LoVo (cell line): ENCODE measurements at places on chromosomes 6 and 20.

DNA sequence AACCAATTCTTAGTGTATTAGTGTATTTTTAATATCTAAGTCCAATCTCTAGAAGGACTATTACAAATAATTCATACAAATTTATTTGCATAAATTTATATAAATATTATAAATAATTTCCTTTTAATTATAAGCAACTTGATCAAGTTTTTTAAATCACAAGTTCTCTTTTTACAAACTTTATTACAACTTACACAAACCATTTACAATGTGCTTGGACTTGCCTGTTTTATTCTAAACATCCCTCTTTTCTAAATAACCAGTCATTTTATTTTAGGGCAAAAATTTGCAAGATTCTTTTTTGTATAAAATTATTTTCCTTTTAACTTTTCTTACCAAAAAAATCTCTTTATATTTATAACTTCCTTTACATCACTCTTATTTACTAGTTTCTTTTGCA lies 83.5 kb upstream of the SYNCRIP start:
- no peak for DNase-seq

- DNase-seq: no peak
Observed at GRCh38 chr6:161522276-161522675, 248.4 kb upstream of the AGPAT4 start.

DNA sequence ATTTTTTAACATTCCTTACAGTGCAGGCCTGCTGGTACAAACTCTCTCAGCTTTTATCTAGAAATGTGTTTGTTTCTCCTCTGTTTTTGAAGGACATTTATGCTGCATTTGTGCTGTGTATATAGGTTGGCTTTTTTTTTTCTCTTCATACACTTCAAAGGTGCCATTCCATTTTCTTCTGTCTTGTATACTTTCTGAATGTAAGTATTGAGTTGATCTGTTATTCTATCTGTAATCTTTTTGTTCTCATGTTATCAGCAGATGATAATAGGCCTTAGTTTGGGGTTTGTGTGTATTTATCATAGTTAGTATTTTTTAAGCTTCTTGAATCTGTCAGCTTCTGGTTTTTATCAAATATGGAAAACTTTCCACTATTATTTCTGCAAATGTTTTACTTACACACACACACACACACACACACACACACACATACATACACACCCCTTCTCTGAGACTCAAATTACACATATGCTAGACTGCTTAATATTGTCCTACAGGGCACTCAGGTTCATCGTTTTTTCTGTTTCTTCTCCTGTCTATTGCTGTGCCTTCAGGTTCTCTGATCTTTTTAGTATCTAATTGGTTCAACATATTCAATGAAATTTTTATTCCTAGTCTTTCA lies 74.6 kb downstream of the RPP40 start:
- DNase-seq: no peak

DNA sequence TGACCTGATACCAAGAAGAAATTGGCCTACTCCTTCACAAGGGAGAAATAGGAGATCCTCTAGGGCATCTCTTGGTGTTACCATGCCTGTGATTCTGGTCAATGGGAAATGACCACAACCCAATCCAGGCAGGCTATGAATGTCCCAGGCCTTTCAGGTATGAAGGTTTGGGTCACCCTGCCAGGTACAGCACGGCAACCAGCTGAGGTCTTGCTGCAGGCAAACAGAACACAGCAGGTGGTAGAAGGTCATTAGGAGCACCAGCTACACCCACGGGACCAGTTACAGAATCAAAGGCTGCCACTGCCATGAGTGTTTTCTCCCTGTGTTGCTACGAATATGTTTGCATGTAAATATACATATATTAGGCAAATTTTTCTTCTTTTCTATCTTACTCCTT lies 202.3 kb downstream of the ERMARD start:
- DNase-seq: no peak

DNA sequence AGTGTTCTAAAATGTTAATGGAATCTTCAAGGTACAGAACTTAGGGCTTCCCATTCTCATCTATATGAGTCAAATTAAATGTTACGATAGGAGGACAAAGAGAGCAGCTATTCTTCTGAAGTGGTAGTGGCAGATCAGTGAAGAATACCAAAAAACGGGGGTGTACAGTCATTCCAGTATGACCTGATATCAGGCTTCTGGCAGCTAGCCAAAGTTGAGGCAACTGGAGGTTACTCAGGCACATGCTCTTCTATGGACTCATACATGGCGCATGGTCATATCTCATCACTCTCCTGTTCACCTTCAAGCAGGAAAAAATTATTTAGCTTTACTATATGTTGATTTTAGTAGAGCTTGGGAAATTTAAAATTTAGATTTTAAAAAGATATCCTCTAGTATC lies 1608.8 kb downstream of the GRIK2 start:
- DNase-seq: no peak

GRCh38 chr6:130929036-130929678 lies 102.0 kb downstream of the SMLR1 start:
- DNase-seq: no peak

DNA sequence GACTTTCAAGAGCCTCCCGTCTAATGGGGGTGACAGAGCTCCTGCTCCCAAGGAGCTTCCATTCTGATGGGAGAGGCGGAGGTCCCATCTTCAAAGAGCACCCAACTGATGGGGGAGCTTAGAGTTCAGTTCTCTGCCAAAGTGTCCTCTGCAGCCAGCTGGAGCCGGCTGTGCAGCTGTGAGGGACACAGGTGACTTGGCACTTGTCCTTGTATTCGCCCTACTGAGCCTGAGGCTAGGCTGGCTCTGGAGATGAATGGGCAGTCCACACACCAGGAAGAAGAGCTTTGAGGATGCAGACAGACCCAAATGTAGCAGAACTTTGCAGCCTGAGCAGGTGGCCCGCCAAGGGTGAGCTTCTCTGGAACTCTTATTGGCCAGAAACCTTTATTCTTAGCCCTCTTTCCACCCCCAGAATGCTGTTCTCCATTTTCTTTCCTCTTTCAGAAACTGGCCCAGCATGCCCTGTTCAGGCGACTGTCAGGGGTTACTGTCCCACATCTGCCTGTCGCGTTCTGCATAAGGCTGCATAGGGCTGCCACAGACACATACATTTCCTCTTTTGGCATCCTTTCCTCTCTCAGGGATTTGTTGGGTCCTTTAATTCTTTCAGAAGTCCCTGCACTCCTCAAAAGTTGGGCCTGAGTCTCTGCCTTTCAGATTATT lies 108.7 kb upstream of the LRFN2 start:
- no peak for DNase-seq

GRCh38 chr6:26021001-26021349 lies 58.4 kb downstream of the TRIM38 start:
- no peak for DNase-seq
